Stimulated activated CD4-positive, alpha-beta T cell treated with anti-CD3 and anti-CD28 coated beads, Interleukin-15, amount 100 ng/mL, for 24 hours (primary cell): ENCODE measurements at places on chromosomes 6 and 20.
A peak's percentile ranks its signal among the peaks of the same experiment; 100 is the strongest.

DNA sequence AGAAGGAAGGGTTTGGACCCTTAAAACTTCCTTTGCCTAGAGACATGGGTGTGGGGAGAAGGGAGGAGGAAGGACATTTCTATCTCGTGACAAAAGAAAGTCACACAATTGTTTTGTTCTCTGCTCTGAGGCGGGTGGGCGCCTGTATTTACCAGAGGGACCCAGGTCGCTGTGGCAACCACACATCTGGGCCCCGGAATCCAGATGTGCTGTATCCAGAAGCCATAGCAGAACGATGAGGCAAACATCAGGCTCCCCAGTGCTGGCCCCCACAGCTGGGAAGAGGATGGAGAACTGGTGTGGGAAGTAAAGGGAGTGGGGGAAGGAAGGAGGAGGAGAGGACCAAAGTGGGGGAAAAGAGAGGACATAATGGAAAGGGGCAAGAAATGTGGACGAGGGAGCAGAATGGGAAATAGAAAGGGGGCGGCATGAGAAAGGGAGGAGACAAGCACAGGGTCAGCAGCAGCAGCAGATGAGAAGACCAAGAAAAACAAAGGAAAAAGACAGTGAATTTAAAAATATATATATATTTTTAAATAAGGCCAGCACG, 3.4 kb upstream of the TNXB start:
- no peak for DNase-seq

DNA sequence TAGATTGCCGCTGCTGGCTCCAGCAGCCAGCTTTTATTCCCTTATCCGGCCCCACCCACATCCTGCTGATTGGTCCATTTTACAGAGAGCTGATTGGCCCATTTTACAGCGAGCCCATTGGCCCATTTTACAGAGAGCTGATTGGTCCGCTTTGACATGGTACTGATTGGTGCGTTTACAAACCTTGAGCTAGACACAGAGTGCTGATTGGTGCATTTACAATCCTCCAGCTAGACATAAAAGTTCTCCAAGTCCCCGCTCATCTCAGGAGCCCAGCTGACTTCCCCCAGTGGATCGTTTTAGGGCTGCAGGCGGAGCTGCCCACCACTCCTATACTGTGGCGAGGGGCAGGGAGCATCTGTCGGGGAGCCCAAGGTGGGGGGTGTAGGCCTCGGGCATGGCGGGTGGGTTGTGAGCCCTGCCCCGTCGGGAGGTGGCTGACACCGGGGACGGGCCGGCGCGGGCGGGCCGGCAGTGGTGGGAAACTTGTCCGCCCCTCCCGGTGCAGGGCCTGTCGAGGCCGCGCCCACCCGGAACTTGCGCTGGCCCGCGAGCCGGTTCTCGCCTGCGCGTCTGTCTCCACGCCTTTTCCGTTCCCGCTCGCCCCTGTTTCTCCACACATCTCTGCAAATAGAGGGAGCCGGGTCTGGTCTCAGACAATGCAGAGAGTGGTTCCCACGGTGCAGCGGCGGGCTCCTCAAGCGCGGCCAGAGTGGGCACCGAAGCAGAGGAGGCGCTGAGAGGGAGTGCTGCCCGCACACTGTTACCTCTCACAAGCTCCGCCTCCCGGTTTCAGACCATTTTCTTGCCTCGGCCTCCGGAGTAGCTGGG, 86.1 kb upstream of the STMND1 start:
- DNase-seq, result peak; percentile 41

- no peak for DNase-seq
These were observed 94.6 kb upstream of the ENPP5 start for GRCh38 chr6:46265373-46265772.

DNA sequence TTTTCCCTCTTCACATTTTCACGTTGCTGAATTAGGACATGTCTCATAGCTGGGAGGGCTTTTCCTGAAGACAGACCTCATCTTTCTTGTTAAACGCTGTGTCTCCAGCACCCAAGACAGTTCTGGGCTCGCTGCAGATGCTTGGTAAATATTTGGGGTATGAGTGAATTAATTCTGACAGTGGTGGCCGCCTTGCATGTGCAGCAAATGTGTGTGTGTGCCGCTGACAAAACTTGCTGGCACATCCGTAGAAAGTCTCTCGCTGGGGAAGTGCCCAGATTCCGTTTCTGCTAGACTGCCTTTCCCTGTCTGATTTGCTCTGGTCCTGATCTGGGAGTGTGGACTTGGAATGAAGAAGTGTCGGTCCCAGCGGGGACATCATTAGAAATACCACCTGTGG, 48.2 kb upstream of the ZNFX1 start:
- no peak for DNase-seq

GRCh38 chr6:56386717-56387116, 139.3 kb upstream of the COL21A1 start:
- no peak for DNase-seq
